Right atrium auricular region (tissue), 2 donors: ENCODE measurements at places on chromosomes 5 and 9. TPM values are rescaled to one million over a fixed set of nuclear protein-coding genes. Genes with fewer than 3 reads are reported as not detected.
A peak's percentile ranks its signal among the peaks of the same experiment; 100 is the strongest.

DNA sequence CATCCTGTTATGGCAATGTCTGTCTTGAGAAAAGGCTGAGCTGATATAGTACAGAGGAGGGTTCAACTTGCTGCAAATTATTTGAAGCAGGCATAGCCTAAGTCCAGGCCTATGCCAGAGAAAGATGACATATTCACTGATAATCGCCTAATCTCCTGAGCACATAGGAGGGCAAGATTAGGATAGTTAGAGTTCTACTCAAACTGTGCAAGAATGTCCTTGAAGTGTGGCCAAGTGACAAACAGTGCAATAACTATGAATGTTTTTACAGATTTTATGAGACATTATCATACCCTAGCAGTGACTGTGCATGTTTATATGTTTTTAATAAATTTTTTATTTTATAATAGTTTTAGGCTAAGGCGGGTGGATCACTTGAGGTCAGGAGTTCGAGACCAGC is 96.2 kb downstream of the TSSK1B start:
- DNase-seq: no peak

DNA sequence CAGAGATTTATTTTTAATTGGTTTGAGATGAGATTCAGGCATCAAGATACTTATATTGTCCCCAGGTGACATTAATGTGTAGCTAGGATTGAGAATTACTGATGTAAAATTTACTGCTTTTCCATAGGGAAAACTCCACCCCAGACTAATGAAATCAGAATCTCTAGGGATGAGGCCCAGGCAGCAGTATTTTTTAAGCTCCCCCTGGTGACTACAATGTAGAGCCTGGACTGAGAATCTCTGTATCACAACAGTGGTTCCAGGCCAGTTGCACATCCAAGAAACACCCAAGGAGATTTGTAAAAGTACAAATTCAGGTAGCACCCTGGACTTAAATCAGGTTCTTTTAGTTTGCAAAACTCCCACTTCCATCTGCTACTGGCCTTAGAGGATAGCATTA is 185.7 kb downstream of the MARCHF11 start:
- DNase-seq: no peak

SLC36A2 gene
- not detected for total RNA-seq

DNA sequence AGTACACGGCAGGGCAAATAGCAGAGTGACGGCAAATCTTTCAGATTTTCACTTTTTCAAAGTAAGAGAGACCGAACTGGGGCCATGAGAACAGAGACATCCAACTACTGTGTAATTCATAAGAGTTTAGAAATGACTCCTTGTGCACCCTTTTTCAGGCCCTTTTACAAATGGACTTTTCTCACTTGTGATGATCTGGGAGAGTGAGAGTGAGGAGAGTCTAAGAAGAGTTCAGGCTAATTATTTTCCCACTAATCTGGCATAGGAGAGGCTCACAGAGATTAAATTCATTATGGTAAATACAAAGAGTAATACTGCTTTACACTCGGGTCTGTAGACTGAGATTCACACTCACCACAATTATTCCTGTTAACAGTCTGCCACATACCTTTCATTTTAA is 880 bp upstream of the CCNG1 start:
- no peak for DNase-seq

DNA sequence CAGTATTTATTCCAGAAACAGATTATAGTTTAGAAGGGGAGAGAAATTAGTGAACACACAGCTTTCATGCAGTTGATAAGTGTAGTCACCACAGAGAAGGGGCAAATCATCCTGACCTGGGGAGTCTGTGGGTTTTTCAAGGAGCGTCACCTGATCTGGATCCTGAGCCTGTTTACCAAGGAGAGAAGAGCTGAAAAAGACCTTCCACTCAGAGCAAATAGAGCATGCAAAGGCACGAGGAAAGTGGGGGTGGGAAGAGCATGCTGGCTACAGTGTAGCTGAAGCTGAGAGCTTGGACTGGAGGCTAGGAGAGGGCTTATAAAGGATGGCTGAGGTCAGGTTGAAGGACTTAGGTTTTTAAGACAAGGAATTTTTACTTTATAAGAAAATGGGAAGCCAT is 30.4 kb downstream of the ACO1 start:
- no peak for DNase-seq

CSF1R gene
- total RNA-seq: 11.2 TPM

PAX5 gene
- total RNA-seq: not detected

- no peak for DNase-seq
Measured at GRCh38 chr5:110549301-110549700, 177.2 kb downstream of the TMEM232 start.

C5orf34 gene
- total RNA-seq: 0.51 TPM

DNA sequence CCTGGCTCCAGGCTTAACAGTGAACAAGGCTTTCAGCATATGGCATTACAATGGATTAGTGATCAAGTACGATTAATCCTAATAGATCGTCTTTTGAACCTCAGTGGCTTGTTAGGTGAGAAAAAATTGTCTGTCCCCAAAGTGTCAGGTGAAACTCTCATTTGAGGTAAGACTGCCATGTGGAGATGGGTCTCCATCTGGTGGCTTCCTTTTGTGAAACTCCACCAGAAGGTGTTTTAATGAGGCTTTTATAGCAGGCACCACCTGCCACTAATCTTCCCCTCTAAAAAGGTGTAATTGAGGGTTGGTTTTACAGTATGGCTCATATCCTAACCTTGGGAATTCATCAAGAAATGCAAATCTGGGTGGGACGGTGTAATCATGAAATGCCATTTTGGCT is 471.1 kb upstream of the MPDZ start:
- DNase-seq: no peak

DNA sequence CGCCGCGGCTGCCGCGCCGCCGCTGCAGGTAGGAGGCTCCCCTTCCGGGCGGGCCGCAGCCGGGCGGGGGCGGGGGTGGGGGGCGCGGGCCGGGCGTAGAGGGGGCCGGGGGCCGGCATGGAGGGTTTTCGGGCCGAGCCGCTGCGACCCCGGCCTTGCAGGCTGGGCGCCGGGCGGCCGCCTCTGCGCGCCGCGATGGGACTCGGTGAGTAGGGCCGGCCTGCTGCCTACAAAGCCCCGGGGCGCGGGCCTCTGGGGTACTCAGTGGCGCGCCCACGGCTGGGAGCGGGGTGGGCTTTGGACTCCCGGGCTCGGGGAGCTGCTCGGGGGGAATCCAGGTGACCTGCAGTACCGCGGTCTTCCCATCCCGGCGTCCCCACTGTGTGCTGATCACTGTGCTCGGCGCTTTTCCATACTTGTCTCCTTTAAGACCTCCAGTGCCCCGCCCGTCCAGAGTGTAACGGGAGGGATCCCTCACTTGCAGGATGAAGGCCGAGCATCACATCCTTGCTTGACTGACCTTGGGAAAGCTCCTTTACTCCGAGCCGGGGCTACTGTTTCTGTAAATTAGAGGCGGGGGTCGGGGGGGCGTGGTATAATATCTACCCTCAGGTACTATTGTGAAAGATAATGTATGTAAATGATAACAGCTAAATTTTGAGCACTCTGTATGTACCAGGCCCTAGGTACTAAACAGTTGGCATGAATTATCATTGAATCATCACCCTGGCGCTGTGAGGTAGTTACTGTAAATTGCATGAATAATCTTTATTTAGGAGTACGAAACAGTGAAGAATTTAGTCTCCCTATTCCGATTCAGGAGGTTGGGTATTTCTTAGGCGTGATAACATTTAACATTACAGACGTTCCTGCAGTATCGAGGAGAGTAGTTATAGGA is 672 bp downstream of the MSANTD3 start:
- peak; percentile 79 for DNase-seq

OR1J2 gene
- not detected for total RNA-seq

GRCh38 chr5:24606971-24607370 is 37.8 kb downstream of the CDH10 start:
- no peak for DNase-seq

DNA sequence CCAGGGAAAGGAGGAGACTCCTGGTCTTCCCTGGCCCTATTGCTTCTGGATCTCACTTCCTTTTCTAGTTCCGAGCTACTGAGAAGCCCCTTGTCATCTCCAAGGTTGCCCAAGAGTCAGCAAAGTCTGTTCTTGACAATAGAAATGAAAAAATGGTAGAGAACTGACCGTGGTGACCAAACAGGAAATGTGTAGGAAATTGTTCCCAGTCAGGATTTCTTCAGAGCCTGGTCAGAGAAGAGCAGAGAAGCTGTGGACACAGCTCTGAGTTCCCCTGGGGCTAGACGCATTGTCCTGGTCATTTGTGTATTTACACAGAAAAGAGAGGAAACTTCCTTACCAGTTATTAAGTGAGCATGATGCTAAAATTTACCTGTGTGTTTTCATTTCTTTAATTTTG is 35.6 kb downstream of the S1PR3 start:
- DNase-seq: no peak

DNA sequence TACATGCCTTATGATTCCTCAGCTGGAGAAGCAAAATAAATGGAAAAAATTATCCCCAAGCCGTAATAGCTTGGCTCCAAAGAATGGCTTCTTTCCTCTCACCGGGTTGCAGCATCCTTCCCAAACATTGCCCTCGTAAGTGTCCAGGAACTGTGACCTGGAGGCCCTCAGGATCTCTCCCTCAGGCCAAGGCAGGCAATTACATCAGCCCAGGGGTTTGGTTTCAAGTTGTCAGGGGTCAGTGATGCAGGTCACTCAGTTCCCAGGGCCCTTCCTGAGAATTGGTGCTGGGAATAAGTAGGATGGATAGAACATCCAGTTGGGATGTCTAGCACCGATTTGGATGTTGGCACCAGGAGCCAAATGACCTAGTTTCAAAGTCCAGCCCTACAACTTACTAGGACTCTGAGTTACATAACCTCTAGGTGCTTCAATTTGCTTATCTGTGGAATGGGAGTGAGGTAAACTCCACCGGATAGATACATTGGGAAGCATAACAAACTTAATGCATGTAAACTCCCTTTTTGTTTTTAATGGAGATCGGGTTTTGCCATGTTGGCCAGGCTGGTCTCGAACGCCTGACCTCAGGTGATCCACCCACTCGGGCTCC is 133.5 kb upstream of the DAP start:
- DNase-seq: no peak

DNA sequence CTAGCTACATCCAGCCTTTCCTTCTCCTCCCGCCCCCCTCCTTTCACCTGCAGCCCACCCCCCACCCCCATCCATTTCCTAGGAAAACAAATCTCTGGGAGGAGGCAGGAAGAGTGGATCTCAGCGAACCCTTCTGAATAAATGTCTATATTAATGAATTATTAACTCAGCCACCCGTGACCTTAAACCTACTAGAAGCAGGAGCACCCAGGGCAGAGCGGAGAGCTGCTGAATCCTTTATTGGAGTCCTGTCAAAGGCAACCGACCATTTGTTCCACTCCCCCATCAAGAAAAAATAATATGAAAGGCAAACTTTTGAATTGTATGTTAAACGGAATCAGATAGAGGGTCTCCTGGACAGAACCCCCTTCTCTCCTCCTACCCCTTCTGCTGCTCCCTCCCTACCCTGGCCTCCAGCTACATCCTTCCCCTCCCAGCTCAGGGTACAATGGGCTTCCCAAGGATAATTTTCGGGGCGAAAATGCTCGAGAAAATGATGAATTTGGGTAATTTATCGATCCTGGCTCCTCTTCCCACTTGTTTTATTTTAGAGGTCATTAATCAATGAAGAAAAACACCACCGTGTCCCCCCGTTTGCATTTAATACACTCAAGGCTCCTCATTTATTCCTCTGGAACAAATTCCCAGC is 3.3 kb upstream of the PRDM6 start:
- no peak for DNase-seq

DNA sequence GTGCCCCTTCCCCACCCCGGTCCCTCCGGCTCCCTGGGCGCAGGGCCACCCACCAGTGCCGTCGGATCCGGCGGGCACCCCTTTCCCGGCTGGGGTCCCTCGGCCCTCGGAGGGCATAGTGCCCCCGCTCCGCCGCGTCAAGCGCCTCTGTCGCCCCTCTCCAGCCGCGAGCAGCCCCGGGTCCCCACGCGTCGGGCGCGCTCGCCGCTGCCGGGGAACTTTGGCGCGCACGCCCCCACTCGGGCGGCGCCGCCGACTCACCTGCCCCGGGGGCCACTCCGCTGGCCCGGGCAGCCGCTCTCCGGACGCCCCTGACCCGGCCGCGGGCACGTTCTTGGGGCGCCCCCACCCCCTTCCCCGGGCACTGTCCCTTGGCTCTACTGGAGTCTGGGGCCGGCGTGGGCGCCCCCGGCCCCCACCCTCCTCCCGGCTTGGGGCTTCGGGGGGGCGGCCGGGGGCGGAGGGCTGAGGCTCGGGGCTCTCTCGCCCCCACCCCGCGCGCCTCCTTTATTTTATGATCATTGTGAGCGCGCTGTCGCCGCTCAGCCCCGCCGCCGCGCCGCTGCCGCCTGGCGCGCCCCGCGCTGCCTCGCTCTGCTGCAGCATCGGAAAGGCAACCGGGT is 1.1 kb upstream of the FAM78A start:
- DNase-seq: no peak

CARTPT gene
- total RNA-seq: not detected

GRCh38 chr9:35395076-35395705 is 94.7 kb upstream of the RUSC2 start:
- DNase-seq: no peak

IFNK gene
- total RNA-seq: not detected

- DNase-seq: no peak
Measured at GRCh38 chr5:128519827-128520226, 18.2 kb downstream of the FBN2 start.

- DNase-seq: no peak
Measured at GRCh38 chr5:104456122-104456521, 893.5 kb upstream of the NUDT12 start.

AJM1 gene
- total RNA-seq: 2.7 TPM

TMC1 gene
- total RNA-seq: not detected

GABBR2 gene
- 0.22 TPM for total RNA-seq

- DNase-seq: peak; percentile 11
Measured at GRCh38 chr5:157354800-157355199, 88.9 kb downstream of the CYFIP2 start.

GRCh38 chr5:170769898-170770416 is 13.6 kb upstream of the GABRP start:
- no peak for DNase-seq

- DNase-seq: no peak
Measured at GRCh38 chr5:149860801-149861322, 83.7 kb downstream of the PDE6A start.

CKMT2 gene
- 909 TPM for total RNA-seq

PIP5KL1 gene
- total RNA-seq: 0.20 TPM

GRCh38 chr5:177357459-177358351 is at the start of gene RGS14:
Gene RGS14, plus strand, starts transcription at chr5:177357924. Its CDS starts 101 bp downstream, at chr5:177358025.
- no peak for DNase-seq

- DNase-seq: no peak
Measured at GRCh38 chr9:114680259-114681001, 1.6 kb downstream of the TEX48 start.
